ENCODE measurements at places on chromosomes 5 and 9. TPM values are rescaled to one million over a fixed set of nuclear protein-coding genes. Genes with fewer than 3 reads are reported as not detected.

GRCh38 chr5:151751593-151751992, 6.8 kb downstream of the ATOX1 start:
- DNase-seq: no peak

Gene SLC36A3
- total RNA-seq: not detected

Gene HRCT1
- not detected for total RNA-seq

DNA sequence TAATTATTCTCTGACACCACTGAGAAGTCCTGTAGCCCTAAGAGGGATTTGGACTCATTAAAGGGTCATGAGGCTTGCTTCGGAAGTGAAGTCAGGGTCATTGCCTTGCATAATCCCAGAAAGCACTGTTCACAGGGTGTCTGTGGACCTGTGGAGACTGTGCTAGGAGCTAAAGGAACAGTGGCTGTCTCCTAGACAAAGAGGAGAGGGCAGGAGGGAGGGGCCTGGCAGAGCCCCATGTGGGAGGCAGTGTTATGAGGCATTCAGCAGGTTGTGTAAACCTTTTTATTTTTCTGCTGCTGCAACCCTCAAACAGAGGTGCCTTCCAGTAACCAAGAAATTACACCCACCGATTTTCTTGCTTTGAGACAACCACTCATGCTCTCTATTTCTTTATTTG, 3.3 kb downstream of the TMEM174 start:
- DNase-seq: no peak

DNA sequence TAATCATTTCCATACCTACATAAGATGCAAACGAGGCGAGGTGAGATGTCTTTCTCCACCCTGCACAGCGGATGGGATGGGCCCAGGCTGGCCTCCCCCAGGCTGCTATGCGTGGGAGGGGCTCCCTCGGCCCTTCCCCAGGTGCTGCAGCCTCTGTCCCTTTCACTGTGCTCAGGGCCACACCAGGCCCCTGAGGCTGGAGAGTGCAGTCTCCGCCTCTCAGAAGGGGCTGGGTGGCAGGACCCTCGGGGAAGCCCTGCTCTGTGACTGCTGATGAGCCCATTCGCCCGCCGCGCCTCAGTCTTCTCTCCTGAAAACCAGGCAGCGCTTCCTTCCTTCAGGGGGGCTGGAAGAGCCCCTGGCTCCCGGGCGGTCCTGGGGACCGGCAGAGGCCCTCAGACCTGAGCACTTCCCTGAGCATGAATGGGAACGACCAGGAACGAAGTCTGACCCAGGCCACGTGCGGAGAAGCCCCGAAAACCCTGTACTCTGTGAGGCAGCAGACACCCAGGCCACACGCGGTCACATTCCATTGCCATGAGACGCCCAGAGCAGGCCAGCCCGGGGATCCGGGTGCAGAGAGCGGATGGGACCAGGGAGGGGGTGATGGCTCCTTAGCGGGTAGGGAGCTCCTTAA, 21.9 kb upstream of the NOTCH1 start:
- DNase-seq: peak; percentile 72

Gene ADGRV1
- total RNA-seq: 3.3 TPM

Gene MAPKAP1
- total RNA-seq: 81.9 TPM

GRCh38 chr9:125649315-125649714, 57.7 kb downstream of the MAPKAP1 start:
- peak; percentile 96 for DNase-seq

- peak; percentile 96 for DNase-seq
Observed at GRCh38 chr5:68433923-68434879, 218.6 kb downstream of the PIK3R1 start.

- DNase-seq: no peak
Observed at GRCh38 chr5:133295520-133295919, 243.7 kb downstream of the HSPA4 start.

Data from bronchial epithelial cell (primary cell).